BJ (cell line): ENCODE measurements at places on chromosomes 7 and 10. TPM values are rescaled to one million over a fixed set of nuclear protein-coding genes. Genes with fewer than 3 reads are reported as not detected.

GRCh38 chr10:3472287-3473051, 299.9 kb upstream of the PITRM1 start:
- no peak for DNase-seq

DNA sequence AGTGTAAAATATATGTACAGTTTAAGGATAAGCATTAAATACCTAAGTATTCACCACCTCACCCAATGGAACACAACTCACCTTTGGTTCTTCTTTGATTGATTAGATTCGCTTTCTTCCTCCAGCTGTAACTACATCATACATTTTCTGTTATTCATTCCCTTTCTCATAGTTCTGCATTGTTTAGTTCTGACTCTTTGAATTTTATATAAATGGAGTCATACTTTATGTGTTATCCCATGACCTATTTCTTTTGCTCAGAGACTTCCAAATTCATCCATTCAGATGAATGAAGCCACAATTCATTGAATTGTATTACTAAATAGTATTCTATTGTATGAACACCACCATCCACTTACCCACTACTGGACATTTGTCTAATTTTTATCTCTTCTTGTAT, 12.3 kb downstream of the THNSL1 start:
- DNase-seq, result no peak

- no peak for DNase-seq
These were observed 64.6 kb upstream of the MGMT start for GRCh38 chr10:129402459-129402858.

DNA sequence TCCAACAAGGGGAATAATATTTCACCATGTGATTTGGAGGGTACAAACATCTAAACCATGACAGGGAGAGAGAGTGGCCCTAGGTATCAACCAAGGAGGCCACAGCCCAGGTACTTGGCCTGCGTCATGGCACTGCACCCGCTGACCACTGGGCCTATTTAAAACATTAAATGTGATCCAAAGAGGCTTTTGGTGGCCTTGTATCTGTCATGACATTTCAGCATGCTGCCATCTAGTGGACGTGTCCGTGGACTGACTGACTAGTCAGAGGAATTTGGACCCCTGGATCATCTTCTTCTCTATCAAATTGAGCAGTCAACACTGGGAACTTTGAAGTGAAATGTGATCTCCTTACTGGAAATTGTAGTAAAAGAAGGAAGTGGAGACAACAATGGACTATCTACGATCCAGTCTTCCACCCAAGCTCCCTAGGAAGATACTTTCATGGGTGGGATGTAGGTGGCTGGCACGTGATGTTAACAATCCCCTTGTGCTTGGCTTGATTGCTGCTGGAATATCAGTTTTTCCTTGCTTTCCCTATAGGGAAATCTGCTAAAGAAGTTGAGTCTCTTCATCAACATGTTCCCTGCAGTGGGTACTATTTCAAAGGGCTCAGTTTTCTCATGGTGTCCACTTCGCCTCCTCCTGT, 24.6 kb upstream of the ITGA8 start:
- no peak for DNase-seq

DNA sequence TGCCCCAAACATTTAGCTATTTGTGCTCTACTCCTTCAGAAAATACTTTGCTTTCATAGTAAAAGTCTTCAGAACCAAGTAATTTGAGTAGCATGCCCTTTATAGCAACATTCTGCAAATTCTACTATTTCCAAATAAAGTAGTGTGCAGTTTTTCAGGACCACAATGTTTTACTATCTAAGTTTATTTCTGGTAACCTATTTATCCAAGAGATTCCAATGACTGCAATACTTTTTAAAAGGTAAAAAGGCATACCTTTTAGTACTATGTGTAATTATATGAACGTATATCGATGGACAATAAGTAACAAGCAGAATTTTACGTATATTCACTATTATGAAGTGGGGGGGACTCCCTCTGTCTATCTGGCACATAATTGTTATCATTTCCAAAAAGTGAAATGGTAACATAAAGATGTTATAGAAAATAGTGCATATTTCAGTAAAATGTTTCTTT, 6.9 kb upstream of the CAV2 start:
- DNase-seq, result no peak

DNA sequence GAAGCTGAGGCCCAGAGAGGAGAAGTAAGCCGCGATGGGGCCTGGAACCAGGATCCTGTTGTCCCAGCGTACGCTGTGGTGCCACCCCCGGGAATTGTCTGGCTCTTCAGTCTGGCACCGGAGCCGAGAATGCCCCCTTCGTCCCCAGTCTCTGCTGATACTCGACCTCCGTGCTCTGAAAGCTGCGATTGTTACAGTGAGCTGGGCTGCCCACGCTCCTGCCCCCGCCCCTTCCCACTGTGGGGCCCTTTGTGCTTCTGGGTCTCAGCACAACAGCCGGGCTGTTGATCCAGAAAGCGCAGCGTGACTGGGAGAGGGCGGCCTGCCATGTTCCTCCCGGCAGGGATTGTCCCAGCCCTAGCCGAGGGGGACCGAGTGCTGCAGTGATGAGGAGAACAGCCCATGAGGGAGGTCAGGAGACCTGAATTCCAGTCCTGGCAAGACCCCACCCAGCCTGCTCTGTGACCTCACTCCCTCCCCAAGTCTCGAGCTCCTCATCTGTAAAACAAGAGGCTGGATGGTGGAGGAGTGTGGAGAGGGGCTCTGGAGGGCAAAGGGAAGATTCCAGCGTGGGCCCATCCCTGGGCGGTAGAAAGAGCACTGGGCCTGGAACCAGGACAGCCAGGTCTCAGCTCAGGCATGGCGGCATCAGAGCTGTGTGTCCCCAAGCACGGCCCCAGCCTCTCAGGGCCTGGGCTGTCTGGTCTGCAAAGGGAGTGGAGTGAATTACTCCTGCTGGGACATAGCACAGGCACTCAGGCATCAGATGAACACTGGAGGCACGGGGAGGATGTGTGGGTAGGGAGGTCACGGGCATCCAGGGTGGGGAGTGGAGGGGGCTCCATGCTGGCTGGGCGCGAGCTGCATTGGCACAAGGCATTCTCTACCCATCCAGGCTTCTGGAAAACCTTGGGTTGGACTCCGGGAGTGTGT, 43.6 kb downstream of the TSPAN15 start:
- no peak for DNase-seq

DNA sequence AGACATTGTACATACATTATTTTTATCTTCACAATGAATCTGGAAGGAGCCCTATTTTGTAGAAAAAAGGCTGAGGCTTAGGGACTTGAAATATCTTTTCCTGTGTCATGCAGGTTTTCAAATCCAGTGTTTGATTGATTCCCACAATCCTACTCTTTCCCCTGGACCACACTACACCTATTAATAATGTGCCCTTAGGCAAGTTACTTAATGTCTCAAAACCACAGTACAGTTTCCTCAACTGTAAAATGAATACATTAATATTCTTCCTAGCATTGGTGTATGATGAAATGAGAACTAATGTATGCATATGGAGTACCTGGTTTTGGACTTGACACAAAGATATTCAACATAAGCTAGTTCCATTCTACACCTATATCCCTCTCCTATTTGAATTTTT, 313.3 kb upstream of the SP8 start:
- DNase-seq, result no peak

- DNase-seq, result no peak
These were observed 234.7 kb upstream of the TCERG1L start for GRCh38 chr10:131546086-131546810.

DNA sequence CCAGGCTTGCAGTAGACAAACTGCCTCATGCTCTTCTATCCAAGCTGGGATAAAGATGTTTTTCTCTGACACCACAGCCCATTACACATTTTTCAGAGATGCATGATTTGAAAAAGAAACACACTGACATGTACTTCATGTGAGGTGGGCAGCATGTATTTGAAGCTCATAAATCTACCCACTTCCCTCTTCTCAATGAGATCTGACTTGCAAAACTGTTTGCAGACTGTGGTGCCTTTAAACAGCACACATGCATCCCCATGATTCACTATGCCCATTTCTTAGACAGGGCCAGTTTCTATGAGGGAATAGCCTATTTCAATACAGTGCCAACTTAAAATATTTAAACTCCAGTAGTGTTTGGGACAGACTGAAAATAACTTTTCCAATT, 109.8 kb downstream of the GLI3 start:
- no peak for DNase-seq

Gene SORCS3
- polyA plus RNA-seq, result not detected in 2 replicates

Gene PODXL
- 0.34 and 0.53 TPM in 2 replicates for polyA plus RNA-seq

Gene PRF1
- not detected in 2 replicates for polyA plus RNA-seq
